Keratinocyte (primary cell): ENCODE measurements at places on chromosomes 13 and 19.
A peak's percentile ranks its signal among the peaks of the same experiment; 100 is the strongest.

- no peak for DNase-seq
Measured at GRCh38 chr13:23667750-23668149, 97.5 kb downstream of the TNFRSF19 start.

- no peak for DNase-seq
Measured at GRCh38 chr19:11420429-11421370, 1.6 kb upstream of the RGL3 start.

DNA sequence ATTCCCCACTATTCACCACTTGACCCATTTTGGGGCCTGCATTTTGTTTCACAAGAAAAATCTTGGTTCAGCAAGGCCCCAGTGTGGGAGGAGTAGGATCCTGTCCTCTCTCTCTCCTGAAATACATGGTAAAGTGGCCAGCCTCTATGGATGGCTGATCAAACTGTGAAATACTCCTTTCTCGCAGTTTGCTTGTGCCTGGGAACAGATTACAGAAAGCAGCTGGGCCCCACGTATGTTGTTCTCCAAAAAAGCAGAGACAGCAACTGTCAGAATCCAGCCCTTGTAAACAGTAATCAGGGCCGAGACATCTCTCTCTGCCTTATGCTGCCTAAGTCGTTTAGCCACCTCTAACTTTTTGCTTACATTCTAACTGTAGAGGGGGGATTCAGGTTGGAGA is 61.0 kb upstream of the RAP2A start:
- no peak for DNase-seq

DNA sequence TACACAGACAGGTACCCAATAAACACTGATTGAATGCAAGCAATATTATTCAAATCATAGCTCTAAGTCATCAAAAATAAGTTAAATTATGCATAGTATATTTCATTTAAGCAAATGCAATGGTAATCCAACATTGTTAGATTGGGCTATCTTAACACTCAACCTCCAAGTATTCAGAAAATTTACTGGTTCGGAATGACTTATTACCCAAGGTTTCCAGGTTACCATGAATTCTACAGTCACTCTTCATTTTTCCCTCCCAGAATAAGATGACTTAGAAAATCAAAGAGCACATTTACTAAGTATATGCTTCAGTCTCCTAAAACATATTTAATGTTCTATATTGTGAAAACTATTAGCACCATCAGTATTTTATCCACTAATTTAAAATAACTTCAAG is 6.0 kb downstream of the UBL3 start:
- DNase-seq: no peak

GRCh38 chr13:110115591-110115990 is 191.4 kb downstream of the COL4A1 start:
- DNase-seq: no peak

DNA sequence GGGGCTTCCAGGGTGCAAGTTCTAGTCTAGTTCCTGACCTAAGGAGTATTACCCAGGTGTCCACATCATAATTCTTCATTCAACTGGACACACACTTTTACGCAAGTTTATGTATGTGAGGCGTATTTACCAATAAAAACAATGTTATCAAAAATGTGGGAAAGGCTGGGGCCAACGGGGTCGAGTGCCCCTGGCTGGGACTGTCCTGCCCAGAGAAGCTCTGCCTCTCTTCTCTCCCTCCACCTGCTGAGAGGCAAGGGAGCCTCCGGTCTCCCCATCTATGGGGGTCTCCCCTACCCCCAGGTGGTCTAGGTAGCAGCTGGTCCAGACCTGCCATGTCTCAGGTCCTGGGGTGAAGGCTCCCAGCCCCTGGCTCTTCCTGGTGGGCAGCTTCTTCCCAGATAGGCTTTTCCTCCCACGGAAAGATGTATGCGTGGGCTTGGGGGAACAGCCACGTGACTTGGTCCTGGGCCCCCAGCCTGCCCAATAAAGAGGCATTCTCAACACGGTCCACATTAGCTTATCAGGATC is 132.4 kb downstream of the USP12 start:
- no peak for DNase-seq

DNA sequence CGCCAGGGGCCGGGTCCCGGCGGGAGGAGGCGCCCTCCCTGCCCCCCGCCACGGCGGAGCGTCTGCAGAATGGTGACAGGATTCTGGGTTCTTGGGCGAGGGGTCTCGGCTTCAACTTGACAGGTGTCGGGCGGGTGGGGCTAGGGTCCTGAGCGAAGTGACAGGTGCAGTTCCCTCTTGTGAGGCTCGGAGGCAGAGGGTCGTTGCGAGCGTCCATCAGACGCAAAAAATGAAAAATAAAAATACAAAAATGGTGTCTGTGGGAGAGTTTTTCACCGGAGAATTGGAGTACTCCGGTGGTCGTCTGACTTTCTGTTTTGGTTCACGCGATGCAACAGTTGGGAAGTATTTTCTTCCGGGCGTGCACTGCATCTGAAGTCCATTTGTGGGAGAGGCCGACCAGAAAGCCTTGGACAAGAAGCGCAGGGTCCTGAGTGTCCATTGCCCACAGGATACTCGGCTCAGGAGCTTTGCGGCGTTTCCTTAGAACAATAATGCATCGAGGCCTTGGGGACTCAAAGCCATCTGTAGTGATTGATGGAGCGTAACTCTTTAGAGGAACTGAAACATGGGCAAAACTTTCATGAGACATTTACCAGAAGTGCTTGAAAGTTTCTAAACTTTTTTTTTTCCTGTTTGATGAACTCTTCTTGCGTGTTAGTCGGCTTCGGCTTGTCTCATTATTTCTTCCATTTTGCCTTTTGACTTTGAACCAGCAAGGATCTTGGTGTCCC is 759 bp downstream of the RB1 start:
- no peak for DNase-seq

DNA sequence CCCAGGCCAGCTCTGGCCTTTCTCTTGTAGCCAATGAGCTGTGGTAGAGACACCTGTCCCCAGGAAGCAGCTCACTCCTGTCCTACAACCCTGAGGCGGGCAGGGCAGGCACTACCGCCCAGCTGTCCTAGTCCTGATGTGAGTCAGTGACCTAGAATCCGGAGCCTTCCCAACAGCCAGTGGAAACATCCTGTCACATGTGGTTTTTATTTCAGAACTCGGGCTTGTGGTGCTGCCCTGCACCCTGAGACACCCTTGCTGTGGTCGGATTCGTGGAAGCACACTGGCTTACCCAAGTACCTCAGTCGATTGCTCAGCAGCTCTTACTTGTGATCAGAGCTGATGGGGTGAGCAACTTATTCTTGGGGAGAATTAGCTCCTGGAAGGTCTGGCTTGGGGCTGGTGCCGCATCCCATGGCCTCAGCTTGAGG is 83.6 kb upstream of the ARHGEF7 start:
- no peak for DNase-seq

GRCh38 chr13:29479716-29480492 is 115.6 kb downstream of the SLC7A1 start:
- no peak for DNase-seq

GRCh38 chr13:99813336-99814095 is 158.1 kb downstream of the ZIC5 start:
- DNase-seq: no peak

GRCh38 chr13:28440774-28441504 is 54.0 kb downstream of the FLT1 start:
- DNase-seq: peak; percentile 2

DNA sequence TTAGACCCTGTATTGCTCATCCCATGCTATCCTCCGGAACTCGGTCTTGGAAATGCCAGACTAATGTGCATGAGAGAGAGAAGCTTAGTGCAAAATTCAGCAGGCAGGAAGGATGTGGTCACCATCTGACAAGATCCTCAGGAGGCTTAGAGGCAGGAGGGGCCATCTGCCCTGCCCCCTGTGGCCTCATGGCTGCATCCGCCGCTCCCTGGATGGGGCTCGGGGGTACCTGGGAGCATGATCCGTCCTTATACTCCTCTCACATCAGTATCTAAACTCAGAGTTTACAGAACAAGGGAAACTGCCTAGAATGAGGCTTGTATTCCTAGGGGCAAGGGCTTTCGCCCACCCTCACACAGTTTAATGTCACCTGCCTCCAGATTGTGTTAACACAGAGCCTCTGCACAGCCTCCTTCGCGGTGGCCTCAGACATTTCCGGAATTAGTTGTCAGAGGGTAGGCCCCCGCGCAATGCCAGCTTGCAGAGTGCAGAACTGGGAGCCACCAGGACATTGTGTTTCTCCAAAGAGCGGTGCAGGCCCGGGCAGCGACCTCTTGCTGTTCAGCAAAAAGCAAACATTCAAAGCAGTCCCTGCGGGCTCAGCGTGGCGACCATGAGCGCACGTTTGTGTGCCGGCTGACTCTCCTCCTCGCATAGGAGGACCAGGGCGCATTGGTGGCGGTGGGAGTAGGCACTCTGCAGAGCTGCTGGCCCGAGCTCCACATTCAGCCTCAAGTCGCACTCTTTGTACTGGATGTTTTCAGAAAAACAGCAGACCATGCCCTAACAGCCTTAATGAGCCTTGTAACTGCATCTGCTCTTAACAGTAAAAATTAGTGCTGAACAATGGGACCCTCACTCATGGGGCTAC is 39.1 kb downstream of the GPR12 start:
- no peak for DNase-seq

GRCh38 chr13:112964971-112965492 is 4.0 kb upstream of the MCF2L start:
- no peak for DNase-seq

GRCh38 chr13:110154410-110154933 is 152.5 kb downstream of the COL4A1 start:
- DNase-seq: no peak

GRCh38 chr13:113601166-113602070 is 16.9 kb downstream of the TFDP1 start:
- no peak for DNase-seq

DNA sequence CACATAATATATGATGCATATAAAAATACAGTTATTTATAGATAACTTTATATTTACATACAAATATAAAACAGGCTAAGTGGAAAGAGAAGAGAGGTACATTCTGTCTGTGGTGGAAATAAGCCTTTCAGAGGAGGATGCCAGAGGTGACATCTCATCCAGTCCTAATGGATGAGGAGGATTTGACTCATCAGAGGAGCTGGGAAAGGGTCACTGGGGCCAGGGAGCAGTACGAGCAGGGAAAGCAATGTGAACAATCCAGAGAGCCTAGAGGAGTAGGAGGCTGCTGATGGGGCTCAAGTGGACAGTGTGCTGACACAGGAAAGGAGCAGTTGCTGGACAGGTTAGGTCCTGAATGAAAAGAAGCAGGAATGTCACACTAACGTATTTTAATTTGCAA is 18.6 kb downstream of the NALCN start:
- DNase-seq: no peak

GRCh38 chr19:5343848-5344247 is 3.2 kb upstream of the PTPRS start:
- no peak for DNase-seq

DNA sequence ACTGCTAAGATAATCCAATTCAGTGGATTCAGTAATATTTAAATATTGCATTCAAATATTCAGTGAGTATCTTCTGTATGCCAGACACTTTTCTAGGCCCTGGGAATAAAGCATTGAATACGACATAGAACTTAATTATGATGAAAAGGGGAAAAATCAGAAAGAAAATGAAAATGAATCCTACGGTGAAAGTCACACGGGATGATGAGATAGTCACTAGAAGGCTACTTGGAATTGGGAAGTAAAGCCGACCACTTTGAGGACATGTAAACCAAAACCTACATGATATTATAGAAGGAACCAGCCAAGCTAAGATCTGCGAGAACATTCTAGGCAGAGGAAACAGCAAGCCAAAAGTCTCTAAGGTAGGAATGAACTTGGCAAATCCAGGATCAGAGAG is 10.1 kb downstream of the DPY19L3 start:
- DNase-seq: no peak

DNA sequence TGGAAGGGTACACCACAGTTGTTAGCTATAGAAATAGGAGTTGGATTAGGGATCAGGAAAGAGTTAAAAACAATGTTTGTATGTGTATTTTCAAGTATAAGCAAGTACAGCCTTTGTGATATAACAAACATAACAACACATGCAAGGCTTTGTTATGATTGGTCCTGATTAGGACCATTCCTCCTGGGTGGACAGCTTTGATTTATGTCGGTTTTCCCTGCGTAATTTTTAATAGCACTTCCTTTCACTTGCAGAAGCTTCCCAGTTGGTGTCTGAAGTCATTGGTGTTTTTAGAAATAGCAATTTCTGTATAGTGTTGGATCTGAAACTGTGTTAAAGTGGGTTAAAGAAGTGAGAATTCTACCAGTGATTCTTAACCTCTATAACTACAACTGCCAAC is 10.0 kb downstream of the FNDC3A start:
- DNase-seq: no peak

DNA sequence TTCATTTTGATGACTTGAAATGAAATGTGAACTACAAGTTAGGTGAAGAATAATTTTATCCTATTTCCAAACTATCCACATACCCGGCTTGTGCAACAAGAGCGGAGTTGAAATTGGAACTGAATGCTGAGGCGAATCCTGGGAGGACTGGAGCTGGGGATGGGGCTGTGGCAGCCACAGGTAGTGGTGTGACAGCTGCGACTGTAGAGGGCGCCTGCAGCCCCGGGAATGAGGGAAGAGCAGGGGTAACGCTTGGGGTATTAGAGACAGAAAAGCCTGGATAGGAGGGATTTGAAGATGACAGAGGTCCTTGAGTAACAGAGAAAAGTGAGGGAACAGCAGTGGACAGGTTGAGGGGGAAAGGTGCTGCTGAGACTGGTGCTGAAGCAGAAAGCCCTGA is 22.0 kb upstream of the STOML3 start:
- DNase-seq: no peak

DNA sequence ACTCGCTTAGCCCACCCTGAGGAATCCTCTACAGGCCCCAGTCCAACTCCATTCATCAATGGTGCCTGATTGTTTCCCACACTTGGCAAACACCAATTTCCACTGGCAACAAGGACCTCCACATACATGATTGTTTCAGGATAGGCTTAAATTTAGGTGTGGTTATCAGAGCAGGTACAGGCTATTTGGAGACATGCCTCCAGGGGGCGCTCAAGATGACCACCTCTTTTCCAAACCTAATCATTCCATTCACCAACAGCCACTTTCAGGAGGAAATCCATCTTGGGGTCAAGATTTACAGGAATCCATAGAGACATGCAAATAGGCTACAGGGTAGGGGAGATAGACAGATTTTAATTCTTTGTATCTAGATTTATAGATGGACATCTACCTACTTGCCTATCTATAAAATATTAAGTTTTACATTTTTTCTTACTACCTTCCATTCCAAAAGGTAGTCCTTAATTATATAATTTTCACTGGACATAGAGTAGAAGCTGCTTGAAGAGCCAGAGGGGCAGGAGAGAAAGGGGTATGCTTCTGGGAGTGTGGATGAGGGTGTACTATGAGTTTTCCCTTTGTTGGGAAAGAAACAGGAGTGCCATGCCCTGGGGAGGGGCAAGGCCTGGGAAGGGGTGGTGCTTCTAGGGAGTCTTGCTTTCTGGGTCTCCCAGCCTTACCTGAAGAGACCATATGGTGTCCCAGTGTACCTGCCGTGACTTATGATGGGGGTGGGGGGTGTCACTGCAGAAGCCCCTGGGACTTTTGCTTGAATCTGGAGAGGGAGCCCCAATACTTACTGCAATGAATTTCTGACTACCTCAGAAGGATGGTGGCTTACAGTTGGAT is 14.1 kb upstream of the PCDH8 start:
- DNase-seq: no peak

- no peak for DNase-seq
Measured at GRCh38 chr13:78194904-78195639, 276.4 kb upstream of the EDNRB start.

GRCh38 chr13:100131863-100132574 is 43.1 kb downstream of the PCCA start:
- DNase-seq: peak; percentile 40
